ENCODE measurements at places on chromosomes 3 and 15.

DNA sequence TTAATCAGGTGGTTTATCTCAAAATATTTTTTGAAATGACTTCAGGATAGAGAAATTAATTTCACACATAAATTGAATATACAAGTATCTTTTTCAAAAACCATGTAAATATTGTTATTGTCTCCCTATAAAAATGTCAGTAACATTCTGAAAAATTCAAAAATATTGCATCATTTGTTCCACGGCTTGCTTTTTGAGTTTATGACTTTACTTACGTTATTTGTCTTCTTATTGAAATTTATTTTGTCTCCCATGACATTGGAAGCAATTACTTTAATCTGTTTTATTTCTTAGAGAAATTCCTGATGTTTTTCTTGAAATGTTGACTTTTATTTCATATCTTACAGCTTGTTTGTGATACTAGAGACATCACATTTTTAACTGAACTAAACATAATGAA is 56.9 kb upstream of the P2RY1 start:
- no peak for DNase-seq

GRCh38 chr15:51341366-51342226 is at the start of gene GLDN:
TSS of gene GLDN (plus strand) at chr15:51341655. CDS start at chr15:51341685, 30 bp downstream.
- DNase-seq: peak; percentile 15

GRCh38 chr3:40930131-40930538 is 269.2 kb upstream of the CTNNB1 start:
- no peak for DNase-seq

GRCh38 chr3:136263251-136263650 is 13.1 kb downstream of the PCCB start:
- no peak for DNase-seq

DNA sequence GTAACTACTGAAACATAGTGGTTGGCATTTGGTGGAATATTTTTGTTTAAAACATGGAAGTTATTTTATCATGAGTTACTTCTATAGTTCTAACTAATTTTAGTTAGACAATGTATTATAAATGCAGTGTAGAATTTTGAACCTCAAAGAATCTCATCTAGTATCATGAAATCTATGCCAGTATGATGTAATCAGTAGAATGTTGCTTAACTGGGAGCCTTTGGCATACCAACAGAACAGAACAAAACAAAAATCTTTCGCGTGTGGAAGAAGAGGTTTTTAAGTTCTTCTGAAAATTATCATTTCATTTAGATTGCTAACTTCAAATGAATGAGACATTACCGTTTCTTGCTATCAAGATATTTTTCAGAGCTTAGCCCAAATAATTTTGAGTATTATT is 98.4 kb upstream of the LRRFIP2 start:
- no peak for DNase-seq

GRCh38 chr3:185040425-185040824 is 112.4 kb downstream of the C3orf70 start:
- DNase-seq: no peak

DNA sequence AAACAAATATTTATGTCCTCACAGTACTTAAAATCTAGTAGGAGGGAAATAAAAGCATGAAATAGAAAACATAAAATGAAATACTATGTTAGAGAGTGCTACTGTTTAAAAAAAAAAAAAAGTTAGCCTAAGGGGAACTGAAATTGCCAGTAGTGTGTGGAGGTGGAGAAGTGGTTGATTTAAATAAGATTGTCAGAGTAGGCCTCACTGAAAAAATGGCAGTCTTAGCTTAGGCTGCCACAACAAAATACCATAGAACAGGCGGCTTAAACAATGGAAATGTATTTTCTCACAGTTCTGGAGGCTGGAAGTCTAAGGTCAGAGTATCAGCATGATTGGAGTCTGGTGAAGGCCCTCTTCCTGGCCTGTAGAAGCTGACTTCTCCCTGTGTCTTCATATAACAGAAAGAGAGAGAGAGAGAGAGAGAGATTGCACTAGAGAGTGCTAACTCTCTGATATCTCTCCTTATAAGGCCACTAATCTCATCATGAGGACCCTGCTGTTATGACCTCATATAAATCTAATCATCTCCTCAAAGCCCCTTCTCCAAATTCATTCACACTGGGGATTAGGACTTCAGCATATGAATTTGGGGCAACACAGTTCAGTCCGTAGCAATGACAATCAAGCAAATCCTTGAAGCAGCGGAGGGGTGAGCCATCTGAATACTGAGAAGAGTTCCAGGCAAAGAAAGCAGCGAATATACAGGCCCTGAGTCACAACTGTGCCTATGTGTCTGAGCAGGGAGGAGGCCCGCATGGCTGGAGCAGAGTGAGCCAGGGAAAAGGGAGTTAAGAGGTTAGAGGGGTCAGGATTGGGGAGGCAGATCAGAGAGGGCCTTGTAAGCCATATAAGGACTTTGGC is 23.6 kb upstream of the LRRC34 start:
- DNase-seq: no peak

DNA sequence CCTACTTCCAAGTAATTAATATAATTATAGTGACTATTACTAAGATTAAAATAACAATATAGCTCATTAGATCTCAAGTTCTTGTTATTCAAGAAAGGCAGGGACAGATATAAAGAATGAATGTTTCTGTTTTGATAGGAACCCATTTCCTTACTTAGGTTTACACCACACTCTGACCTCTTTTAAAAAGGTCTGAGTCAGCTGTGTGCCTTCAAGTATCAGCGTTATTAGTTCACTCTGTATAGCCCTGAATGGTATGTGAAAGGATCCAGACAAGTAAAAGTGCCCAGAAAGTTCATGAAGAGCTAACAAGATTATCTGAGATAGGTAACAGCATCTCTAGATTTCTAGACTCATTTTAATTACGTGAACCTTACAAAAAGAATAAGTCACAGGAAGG is 28.9 kb downstream of the PDCD10 start:
- no peak for DNase-seq

- no peak for DNase-seq
Measured at GRCh38 chr3:112460519-112461195, 38.6 kb downstream of the BTLA start.

GRCh38 chr15:55740981-55741832 is 1.7 kb downstream of the PRTG start:
- DNase-seq: no peak

GRCh38 chr3:20097015-20097414 is 56.8 kb downstream of the KAT2B start:
- DNase-seq: no peak

DNA sequence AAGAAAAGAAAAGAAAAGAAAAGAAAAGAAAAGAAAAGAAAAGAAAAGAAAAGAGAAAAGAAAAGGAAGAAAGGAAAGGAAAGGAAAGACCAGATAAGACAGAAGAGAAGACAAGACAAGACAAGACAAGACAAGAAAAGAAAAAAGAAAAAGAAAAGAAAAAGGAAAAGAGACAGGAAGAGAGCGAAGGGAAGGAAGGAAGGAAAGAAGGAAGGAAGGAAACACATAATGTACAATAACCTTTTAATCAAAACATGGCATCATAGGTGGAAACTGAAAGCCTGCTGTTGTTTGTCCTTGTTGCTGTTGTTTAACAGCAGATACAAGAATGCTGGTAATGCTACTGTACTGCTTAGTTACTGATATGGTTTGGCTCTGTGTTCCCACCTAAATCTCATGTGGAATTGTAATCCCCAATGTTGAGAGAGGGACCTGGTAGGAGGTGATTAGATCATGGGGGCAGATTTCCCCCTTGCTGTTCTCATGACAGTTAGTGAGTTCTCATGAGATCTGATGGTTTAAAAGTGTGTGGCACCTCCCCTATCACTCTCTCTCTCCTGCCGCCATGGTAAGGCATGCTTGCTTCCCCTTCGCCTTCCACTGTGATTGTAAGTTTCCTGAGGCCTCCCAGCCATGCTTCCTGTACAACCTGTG is 67.3 kb downstream of the MCF2L2 start:
- no peak for DNase-seq

GRCh38 chr3:114421204-114421603 is 127.4 kb downstream of the TIGIT start:
- no peak for DNase-seq

GRCh38 chr3:176354843-176355242 is 842.4 kb downstream of the TBL1XR1 start:
- no peak for DNase-seq

DNA sequence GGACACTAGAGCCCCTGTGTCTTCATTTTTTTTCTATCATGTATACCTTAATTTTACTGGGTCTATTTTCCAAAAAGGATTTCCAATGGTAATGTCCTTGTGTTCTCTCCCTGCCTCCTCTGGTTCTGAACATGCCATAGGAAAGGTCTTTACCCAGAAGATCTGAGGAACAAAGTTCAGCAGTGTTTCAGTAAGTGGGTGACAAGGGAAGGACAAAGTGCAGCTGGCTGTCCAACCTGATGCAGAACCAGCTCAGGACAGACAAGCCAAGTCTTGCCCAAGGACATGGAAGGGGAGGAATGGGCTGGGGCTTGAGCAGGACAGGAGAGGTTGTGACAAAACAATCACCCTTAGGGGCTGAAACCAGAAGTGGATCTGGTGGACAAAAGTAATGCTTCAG is 61.2 kb upstream of the STRIT1 start:
- DNase-seq: no peak

- no peak for DNase-seq
Measured at GRCh38 chr3:139548801-139549200, 9.3 kb upstream of the RBP1 start.

DNA sequence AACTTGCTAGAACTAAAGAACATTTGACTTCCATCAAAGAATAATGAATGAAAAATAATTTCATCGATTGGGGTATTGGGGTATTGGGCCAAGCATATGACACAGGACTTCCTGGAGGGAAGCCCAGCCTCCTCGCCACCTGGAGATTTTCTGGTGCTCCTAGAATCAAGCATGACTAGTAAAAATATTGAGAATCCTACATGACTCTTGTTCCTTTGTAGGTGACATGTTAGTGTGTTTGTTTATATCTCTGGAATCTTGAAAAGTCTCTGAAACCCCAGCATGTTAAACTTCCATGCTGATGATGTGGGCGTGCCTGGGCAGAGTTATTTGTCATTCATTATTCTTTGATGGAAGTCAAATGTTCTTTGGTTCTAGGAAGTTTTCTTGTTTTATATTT is 90.1 kb upstream of the EPHB3 start:
- no peak for DNase-seq

DNA sequence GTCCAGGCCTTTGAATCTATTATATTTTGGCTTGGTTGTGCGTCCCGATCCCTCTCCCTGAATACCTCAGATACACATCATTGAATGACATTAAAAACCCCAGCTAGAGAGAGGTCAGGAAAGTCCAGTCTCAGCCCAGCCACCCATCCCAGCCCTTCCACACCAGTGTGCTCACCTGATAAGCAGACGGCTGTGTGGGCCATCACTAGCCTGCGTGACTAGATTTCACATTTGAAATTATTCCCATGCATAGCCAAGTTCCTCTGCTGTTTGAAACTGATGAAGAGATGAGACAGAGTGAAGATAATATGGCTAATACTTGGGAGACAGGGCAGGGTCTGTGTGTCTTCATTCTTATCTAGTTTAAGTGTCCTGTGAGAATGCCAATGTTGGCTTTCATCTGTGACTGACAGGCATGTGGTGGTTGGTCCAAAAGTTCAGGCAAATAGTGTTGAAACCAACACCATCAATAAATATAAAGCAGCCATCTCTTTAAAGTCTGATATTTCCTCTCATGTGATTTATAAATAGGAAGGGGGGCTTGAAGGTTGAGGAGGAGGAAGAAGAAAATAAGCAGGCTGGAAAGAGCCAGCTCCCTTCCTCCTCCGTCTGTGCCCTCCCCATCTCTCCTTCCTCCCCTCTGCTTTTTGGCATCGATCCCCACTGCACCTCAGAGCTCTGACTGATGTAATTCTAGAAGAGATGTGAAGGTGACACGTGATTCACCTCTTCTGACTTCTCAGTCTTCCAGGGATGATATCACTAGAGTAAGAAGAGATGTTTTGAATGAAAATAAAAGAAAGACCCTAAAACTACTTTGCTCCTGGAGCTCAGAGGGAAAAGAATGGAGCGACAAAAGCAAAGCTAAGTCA is 5.1 kb downstream of the FAM43A start:
- no peak for DNase-seq

- DNase-seq: no peak
Measured at GRCh38 chr15:58932710-58933280, 684 bp downstream of the SLTM start.

DNA sequence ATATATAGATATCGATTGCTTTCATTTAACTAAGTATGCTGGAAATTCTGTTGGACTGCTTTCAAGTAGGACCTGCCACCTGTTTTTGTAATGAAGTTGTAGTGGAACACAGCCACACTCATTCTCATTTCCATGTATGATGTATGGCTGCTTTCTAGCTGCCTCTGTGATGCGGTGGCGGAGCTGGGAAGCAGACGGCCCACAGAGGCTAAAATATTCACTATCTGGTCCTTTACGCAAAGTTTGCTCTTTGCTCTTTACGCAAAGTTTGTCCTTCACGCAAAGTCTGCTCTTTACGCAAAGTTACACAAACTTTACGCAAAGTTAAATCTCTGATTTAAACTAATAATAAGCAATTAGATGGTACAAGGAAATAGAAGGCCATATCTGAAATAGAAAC is 91.5 kb downstream of the DLG1 start:
- no peak for DNase-seq

DNA sequence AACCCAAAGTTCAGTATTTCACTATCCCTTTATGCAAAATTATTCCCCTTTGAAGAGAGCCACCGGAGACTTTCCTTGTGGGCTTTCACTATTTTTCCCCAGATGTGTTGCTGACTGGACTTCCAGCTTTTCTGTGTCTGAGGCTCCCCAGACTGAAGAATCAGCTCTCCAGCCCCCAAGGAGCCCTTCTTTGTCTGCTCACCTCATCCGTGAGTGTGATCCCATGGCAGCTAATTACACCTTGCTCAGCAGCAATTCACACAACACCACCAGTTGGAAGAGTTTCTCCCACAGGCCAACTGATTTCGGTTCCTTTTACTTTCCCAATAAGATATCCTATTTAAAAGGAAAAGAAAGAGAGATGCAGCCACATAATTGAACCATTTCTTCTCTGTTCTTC is 249.5 kb upstream of the TRIM42 start:
- no peak for DNase-seq

GRCh38 chr3:134136604-134137003 is 106.9 kb upstream of the SLCO2A1 start:
- no peak for DNase-seq

- no peak for DNase-seq
Measured at GRCh38 chr15:74800559-74801094, 12.0 kb upstream of the LMAN1L start.

DNA sequence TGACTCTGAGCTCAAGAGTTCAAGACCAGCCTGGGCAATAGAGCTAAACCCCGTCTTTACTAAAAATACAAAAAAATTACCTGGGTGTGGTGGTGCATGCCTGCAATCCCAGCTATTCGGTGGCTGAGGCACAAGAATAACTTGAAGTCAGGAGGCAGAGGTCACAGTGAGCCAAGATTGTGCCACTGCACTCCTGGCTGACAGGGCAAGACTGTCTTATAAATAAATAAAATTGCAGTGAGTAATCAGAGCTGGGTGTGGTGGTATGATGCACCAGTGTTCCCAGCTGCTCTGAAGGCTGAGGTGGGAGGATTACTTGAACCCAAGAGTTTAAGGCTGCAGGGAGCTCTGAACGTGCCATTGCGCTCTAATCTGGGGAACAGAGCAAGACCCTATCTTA is 55.9 kb upstream of the GCNT3 start:
- no peak for DNase-seq

- DNase-seq: no peak
Measured at GRCh38 chr15:92887869-92888268, 12.3 kb upstream of the CHD2 start.

All from GOT3 (cell line).